ENCODE measurements at places on chromosomes 7 and 10.

- no peak for DNase-seq
Measured at GRCh38 chr10:34473174-34474008, 341.7 kb downstream of the PARD3 start.

DNA sequence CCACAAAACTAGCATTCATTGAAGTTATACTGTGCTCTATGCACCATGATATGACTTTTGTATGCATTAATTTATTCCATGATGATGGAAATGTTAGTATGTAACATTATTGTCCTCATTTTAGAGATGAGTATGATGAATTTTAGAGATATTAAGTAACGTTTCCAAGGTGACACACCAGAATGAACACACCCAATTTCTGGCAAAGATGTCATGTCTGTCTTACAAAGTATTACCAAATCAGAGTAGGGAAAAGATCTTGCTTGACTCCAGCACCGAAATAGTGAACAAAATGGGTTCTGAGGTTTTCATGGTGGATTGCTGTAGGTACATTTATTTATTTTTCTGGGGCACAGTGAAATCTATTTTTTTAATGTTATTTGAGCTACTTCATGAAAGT, 33.8 kb upstream of the COL1A2 start:
- DNase-seq: no peak

DNA sequence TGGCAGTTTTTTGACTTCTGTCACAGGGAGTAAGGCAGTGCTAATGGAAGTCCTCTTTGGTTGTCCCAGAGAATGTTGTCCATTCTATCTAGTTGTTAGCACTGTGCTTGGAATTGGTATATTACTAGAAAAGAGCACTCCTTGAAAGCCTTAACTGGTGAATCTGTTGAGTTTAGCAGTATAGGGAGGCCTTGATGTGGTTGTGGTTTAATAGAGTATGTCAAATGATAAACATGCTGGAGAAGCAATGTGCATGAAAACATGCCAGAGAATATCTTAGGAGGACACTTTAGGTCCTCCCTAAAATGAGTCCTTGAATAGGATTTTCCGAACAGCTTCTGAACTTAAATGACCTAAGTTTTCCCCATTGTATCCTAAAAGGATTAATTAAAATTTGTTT, 98.6 kb downstream of the BTRC start:
- no peak for DNase-seq

- no peak for DNase-seq
Measured at GRCh38 chr7:15845461-15845860, 159.0 kb upstream of the MEOX2 start.

DNA sequence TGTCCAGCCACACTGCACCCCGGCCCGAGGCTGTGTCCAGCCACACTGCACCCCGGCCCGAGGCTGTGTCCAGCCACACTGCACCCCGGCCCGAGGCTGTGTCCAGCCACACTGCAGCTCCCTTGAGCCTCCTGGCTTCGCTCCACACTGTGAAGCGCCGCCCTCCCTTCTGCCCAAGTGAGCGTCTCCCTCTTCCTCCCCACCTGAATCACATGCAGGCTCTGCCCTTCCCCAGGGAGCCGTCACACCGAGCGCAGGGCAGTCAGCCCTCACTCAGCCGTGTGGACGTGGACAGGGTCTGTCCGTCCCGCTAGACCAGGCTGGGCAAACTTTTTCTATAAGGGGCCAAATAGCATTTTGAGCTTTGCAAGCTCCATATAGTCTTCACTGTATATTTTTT, 27.6 kb downstream of the CFAP46 start:
- DNase-seq: no peak

DNA sequence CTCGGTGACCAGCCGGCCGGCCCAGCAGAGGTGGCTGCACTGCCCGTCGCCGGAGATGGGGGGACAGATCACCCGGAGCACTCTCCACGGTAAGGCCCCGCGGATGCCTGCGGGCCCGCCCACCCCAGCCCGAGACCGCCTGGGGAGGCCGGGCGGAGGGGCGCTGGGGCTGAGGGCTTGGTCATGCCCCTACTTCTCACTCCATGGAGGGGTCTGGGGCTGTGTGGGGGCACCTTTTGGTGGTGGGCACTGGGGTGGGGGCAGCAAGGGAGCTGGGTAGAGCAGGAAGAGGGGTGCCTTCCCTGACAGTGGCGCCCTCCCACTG, 61.8 kb downstream of the NEURL1 start:
- no peak for DNase-seq

GRCh38 chr10:74955796-74956195, 129.4 kb downstream of the KAT6B start:
- DNase-seq: no peak

- no peak for DNase-seq
Measured at GRCh38 chr7:98840722-98841121, 29.1 kb downstream of the TMEM130 start.

- DNase-seq: no peak
Measured at GRCh38 chr7:129366-130221, 62.8 kb upstream of the FAM20C start.

DNA sequence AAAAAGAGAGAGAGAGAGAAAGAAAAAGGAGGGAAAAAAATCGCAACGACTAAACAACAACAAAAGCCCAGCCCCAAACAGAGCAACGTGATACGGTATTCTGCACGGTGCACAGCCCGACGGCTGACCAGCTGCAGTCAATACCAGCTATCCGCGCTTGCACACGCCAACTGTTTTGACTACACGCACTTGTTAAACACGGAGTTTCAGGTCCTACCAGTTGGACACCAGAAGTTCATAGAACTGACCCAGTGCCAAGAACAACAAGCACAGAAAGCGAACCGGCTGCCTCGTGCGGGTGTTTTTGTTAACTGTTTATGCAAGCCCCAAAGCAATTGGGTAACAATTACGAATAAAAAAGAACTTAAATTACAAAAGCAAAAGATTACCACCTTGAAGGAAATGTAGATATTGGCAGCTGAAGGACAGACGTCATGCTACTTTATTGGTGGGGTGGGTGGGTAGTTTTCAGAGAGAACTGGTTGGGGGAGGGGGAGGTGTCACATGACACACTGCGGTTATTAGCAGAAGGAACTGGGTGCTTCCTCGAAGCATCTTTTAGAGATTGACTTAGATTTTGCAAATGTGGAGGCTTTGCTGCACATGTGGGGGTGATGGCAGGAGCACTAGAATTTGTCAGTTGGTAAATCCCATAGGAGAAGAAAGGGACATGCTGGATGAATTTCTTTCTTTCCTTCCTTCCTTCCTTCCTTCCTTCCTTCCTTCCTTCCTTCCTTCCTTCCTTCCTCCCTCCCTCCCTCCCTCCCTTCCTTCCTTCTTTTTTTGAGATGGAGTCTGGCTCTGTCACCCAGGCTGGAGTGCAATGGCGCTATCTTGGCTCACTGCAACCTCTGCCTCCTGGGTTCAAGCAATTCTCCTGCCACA, 110.6 kb upstream of the EFCAB10 start:
- peak; percentile 30 for DNase-seq

GRCh38 chr10:59090817-59091622, 85.4 kb upstream of the PHYHIPL start:
- DNase-seq: no peak

DNA sequence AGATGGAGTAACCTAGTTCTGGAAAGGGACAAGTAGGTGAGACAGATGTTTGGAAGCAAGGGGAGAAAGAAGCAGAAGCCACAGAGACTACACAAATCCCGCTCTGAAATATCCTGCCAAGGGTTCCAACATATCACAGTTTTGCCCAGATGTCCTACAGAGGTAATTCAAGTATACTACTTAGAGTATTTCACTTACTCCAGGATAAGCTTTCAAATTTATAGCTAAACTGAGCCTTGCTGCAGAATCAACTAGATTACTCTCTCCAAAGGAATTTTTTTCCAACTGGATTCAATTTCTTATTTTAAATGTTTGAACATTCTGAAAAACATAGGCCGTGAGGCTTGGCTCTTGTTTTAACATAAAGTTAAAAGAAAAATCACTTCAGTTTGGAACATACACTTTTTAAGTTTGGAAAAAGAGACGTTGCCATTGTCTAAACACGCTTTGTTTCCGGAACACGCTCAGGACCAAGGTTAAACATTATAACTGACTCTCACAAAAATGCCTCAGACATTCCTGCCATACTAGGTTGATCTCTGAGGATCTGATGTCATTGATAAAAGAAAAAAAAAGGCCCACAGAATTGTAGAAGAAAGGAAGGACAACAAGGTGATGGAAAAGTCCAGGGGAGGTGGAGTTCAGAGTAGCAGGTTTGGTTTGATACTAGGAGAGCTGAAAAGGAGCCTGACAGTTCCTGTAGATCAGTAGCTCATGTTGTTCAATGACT, 74.8 kb downstream of the FAM185A start:
- no peak for DNase-seq

- no peak for DNase-seq
Measured at GRCh38 chr7:6453734-6454133, 6.0 kb upstream of the DAGLB start.

DNA sequence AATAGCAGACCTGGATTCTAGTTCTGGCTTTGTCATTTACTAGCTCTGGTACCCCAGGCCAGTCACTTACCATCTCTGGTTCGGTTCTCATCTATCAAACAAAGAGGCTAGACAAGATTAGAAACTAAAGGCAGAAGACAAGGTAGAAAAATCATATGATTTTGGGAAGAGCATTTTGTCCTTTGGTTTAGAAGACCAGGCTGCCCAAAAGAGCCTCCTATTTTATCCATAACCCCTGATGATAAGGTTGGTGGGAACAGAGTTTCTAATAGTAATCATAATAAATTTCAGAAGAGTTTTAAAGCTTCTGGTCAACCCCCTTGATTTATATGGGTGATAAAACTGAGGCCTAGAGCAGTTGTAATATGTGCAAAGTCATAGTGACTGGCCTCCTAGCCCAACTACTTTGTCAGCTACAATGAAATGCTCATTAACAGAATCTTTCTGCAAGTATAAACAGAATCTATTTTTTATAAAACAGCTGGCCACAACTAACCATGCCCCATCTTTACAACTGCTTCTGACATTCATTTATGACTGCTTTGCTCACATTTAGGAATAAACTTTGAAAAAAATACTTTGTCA, 23.4 kb downstream of the COX15 start:
- no peak for DNase-seq

Data from stimulated activated CD4-positive, alpha-beta T cell treated with anti-CD3 and anti-CD28 coated beads, Interleukin-1b, Interleukin-23, amount 100 ng/mL, for 1 hour (primary cell).